ENCODE measurements at places on chromosomes 16 and 17. TPM values are rescaled to one million over a fixed set of nuclear protein-coding genes. Genes with fewer than 3 reads are reported as not detected.

DNA sequence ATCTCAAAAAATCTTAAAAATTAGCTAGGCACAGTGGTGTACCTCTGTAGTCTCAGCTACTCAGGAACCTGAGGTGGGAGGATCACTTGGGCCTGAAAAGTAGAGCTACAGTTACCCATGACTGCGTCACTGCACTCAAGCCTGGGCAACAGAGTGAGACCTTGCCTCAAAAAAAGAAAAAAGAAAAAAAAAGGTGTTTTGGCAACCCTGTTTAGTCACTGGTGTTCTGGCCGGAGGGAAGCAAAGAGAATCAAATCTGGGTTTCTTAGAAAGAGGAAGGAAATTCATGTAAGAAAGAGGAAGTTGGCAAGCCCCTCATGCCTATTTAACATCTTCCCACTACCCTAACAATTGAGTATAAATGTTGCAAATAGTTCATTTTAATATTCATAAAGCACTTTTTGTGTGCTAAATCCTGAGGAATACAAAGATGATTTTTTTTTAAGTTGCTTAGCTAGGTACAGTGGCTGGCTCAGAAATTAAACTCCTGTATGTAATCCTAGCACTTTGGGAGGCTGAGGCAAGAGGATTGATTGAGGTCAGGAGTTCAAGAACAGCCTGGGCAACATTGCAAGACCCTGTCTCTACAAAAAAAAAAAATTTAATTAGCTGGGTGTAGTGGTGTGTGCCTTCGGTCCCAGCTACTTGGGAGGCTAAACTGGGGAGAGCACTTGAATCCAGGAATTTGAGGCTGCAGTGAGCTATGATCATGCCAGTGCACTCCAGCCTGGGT lies 6.5 kb upstream of the USP32 start:
- no peaks in the 10 kb centered on the region for H3K27me3 ChIP-seq
- no peak overlapping the region for H3K4me3 ChIP-seq
- H3K27ac ChIP-seq = peak overlapping the region; percentile 27

DNA sequence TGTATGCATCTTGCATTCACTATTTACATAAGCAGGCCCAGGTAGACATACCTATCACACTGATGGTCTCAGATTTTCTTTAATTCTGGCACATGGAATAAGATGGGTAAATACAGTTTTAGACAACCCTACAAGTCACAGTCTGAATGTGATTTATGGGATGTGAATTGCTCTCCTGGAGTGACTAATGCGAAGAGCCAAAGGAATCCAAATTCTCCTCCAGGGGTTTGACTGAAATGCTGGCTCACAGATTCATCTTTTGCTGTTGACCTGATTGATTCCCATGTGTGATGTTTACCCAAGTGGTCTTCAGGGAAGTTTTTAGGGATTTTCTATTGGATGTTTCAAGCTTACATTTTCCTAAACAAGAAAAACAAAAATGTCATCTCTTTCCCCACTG lies 277.9 kb upstream of the MON1B start:
- DNase-seq = no peak
- no peak overlapping the region for H3K27ac ChIP-seq
- H3K4me3 ChIP-seq = no peak overlapping the region
- H3K4me1 ChIP-seq = no peaks in the 10 kb centered on the region
- H3K27me3 ChIP-seq = no peaks in the 10 kb centered on the region
- no peaks in the 10 kb centered on the region for H3K36me3 ChIP-seq

DNA sequence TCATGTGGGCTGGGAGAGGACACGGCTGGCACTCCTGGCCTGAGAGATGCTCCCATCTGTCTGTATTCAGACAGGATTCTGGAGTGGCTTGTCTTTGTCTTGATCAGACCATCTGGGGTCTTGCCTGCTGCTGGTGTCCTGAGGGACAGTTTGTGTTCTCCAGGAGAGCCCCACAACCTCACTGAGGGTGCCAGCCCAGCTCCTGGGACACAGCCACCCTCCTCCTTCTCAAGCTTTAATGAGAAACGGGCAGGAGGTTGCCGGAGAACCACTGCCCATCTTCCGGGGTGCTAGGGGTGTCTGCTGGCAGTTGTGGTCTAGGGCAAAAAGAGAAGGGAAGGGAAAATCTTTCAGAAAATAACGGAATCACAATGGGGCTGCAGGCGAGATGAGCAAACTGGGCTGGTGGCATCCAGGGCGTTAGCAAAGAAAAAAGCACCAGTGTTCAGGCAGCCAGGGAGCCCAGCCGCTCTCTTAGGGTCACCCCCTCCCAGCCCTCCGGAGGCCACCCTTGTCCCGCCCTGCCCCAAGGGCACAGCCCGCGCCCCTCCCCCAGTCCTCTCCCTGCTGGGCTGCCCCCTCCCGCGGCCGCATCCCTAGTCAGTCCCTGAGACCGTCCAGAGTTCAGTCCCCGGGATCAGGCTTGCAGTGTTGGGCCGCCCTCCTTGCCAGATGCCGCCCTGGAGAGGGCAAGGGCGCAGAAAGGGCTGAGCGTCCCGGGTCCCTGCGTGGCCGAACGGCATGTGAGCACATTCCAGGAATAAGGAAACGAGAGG lies 824.7 kb downstream of the KCNJ18 start:
- no peaks in the 10 kb centered on the region for H3K4me1 ChIP-seq
- H3K36me3 ChIP-seq = no peaks in the 10 kb centered on the region
- no peak overlapping the region for H3K27ac ChIP-seq
- no peak overlapping the region for H3K4me3 ChIP-seq
- no peaks in the 10 kb centered on the region for H3K27me3 ChIP-seq

Gene ZSCAN32
- 5.4 TPM for total RNA-seq

GRCh38 chr17:55294042-55294751 lies 29.4 kb downstream of the HLF start:
- H3K27me3 ChIP-seq = no peaks in the 10 kb centered on the region
- no peak for DNase-seq
- H3K4me3 ChIP-seq = no peak overlapping the region
- H3K4me1 ChIP-seq = no peaks in the 10 kb centered on the region

Gene FBRS
- total RNA-seq = 163 TPM

Gene IL17C
- total RNA-seq = not detected

Gene BRICD5
- total RNA-seq = 5.0 TPM

DNA sequence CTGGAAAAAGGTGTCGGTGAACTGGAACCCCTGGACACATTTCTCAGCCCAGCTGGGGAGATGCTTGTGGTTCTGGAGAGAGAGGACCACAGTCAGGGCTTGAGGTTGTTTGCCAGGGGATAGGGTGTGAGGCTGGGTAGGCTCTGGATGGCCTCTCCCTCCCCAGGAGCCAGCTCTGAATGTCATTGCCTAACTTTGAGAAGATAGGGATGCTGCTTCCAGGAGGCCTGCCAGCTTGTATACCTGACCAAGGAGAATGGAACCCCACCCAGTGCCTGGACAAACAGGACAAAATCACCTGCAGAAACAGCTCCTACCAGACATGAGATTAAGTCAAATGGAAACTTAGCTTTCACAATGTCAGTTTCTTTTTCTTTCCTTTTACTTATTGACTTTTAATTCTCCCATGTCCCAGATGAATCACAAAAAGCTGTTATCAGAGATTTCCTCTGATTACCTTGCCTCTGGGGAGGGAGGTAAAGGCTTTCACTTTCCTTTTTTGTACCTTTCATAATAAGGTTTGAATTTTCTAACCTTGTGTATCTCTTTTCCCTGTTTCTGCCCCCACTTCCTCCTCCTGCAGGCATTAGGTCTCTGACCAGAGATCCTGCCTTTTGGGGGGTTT lies 29.8 kb upstream of the PLLP start:
- no peaks in the 10 kb centered on the region for H3K27me3 ChIP-seq
- H3K4me3 ChIP-seq = no peak overlapping the region
- peaks cover 10% of the 10 kb centered on the region for H3K4me1 ChIP-seq
- DNase-seq = no peak
- H3K36me3 ChIP-seq = no peaks in the 10 kb centered on the region

- no peak overlapping the region for H3K27ac ChIP-seq
- peaks cover 86% of the 10 kb centered on the region for H3K36me3 ChIP-seq
- no peak for DNase-seq
- H3K27me3 ChIP-seq = no peaks in the 10 kb centered on the region
- H3K4me3 ChIP-seq = no peak overlapping the region
Measured at GRCh38 chr17:78082988-78083387, 45.6 kb downstream of the TMC6 start.

GRCh38 chr17:80783486-80783885 lies 208.2 kb upstream of the CHMP6 start:
- peaks cover 13% of the 10 kb centered on the region for H3K36me3 ChIP-seq
- no peak for DNase-seq
- H3K27ac ChIP-seq = peak overlapping the region; percentile 73
- H3K4me1 ChIP-seq = peaks cover 78% of the 10 kb centered on the region
- no peaks in the 10 kb centered on the region for H3K27me3 ChIP-seq

GRCh38 chr16:12084436-12084835 lies 107.9 kb downstream of the SNX29 start:
- H3K4me1 ChIP-seq = peaks cover 55% of the 10 kb centered on the region
- no peak for DNase-seq
- H3K27ac ChIP-seq = no peak overlapping the region
- H3K4me3 ChIP-seq = no peak overlapping the region
- H3K36me3 ChIP-seq = peaks cover 4% of the 10 kb centered on the region
- no peaks in the 10 kb centered on the region for H3K27me3 ChIP-seq

- H3K36me3 ChIP-seq = no peaks in the 10 kb centered on the region
- no peaks in the 10 kb centered on the region for H3K27me3 ChIP-seq
- H3K4me1 ChIP-seq = peaks cover 5% of the 10 kb centered on the region
- no peak overlapping the region for H3K4me3 ChIP-seq
Measured at GRCh38 chr17:31593806-31594205, 202.3 kb downstream of the RAB11FIP4 start.

- H3K4me3 ChIP-seq = no peak overlapping the region
- no peaks in the 10 kb centered on the region for H3K4me1 ChIP-seq
- H3K36me3 ChIP-seq = no peaks in the 10 kb centered on the region
- no peak overlapping the region for H3K27ac ChIP-seq
Measured at GRCh38 chr17:71870546-71870862, 250.3 kb upstream of the SOX9 start.

DNA sequence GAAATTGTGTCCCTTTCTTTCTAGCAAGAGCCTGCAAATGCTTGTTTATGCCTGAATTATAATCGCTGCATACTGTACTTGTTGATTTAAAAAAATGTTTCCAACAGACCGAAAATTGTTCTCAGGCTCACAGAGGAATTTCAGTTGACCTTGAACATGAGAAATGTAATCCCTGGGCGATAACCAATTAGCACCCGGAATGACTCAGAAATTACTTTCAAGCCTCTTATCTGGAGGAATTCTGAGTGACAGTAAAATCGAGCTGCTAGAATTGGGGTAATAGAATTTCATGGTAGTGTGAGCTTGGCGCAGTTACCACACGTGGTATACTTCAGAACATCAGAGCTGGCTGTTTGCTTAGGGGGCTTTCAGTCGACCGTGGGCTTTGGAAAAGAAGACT lies 139.1 kb upstream of the CACNG3 start:
- no peak overlapping the region for H3K4me3 ChIP-seq
- no peak for DNase-seq
- peaks cover 23% of the 10 kb centered on the region for H3K36me3 ChIP-seq
- no peaks in the 10 kb centered on the region for H3K4me1 ChIP-seq
- no peak overlapping the region for H3K27ac ChIP-seq

Gene LDHD
- total RNA-seq = not detected

- H3K4me3 ChIP-seq = peak overlapping the region; percentile 0
- peaks cover 56% of the 10 kb centered on the region for H3K4me1 ChIP-seq
- no peaks in the 10 kb centered on the region for H3K36me3 ChIP-seq
- no peaks in the 10 kb centered on the region for H3K27me3 ChIP-seq
- peak overlapping the region; percentile 48 for H3K27ac ChIP-seq
Measured at GRCh38 chr17:49388290-49388640, 26.2 kb upstream of the ZNF652 start.

DNA sequence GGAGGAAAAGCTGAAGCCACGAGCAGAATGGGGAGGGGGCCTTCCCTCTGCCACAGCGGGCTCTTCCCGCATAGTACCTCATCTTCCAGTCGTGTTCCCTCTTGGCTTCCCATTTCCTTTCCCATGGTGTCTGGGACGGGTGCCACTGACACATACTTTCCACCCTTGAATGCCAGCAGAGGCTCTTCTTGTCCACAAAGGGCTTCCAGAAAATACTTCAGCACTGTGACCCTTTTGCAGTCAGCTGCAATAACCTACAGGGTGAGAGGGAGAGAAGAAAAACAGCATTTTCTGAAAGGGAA lies 30.7 kb downstream of the HIC1 start:
- H3K36me3 ChIP-seq = peaks cover 49% of the 10 kb centered on the region
- H3K4me1 ChIP-seq = peaks cover 62% of the 10 kb centered on the region
- H3K27ac ChIP-seq = no peak overlapping the region
- H3K27me3 ChIP-seq = no peaks in the 10 kb centered on the region
- no peak for DNase-seq

Gene CARD14
- not detected for total RNA-seq

GRCh38 chr16:71746442-71747046 lies 22.0 kb upstream of the PHLPP2 start:
- H3K27ac ChIP-seq = no peak overlapping the region
- no peaks in the 10 kb centered on the region for H3K27me3 ChIP-seq
- peaks cover 66% of the 10 kb centered on the region for H3K36me3 ChIP-seq

DNA sequence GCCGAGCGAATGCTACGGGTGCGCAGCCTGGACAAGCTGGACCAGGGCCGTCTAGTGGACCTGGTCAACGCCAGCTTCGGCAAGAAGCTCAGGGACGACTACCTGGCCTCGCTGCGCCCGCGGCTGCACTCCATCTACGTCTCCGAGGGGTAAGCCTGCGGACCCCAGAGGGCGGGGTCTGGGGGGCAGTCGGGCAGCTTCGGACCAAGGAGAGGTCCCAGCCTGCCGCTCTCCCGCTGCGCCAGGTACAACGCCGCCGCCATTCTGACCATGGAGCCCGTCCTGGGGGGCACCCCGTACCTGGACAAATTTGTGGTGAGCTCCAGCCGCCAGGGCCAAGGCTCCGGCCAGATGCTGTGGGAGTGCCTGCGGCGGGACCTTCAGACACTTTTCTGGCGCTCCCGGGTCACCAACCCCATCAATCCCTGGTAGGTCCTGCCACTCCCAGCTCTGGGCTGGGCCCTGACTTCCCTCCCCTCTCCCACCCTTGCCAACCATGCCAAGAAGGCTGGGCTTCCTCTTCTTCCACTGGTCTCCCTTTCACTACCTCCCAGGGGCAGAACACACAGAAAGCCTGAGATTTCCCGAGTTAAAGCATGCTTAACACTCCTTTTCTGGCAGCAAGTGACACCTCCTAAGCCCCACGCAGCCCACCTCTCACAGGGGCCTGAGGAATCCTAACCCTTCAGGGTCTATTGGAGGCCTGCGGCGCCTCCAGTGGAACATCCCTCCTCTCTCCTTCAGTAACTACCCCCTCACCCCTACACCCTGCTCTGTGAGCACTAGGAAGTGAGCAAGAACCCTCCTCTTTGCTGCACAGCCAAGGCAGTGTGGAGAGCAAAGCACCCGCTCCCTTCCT lies 3.2 kb downstream of the NAGS start:
- peaks cover 52% of the 10 kb centered on the region for H3K4me1 ChIP-seq
- DNase-seq = no peak
- no peaks in the 10 kb centered on the region for H3K27me3 ChIP-seq
- H3K36me3 ChIP-seq = peaks cover 21% of the 10 kb centered on the region
- no peak overlapping the region for H3K27ac ChIP-seq

Gene RSPRY1
- 19.9 TPM for total RNA-seq

Gene TLK2
- total RNA-seq = 86.5 TPM

Gene EEF2K
- 13.2 TPM for total RNA-seq
